ENCODE measurements at places on chromosomes 7 and 10. TPM values are rescaled to one million over a fixed set of nuclear protein-coding genes. Genes with fewer than 3 reads are reported as not detected.

Gene C10orf143
- polyA plus RNA-seq = 4.6 TPM

Gene RBM20
- polyA plus RNA-seq = not detected

Gene PIP
- not detected for polyA plus RNA-seq

Gene VWDE
- polyA plus RNA-seq = 0.01 TPM

Gene TRIM50
- polyA plus RNA-seq = 0.27 TPM

Gene SYT15
- polyA plus RNA-seq = 2.9 TPM

GRCh38 chr10:17181751-17182150 is 19.7 kb downstream of the TRDMT1 start:
- DNase-seq = no peak

DNA sequence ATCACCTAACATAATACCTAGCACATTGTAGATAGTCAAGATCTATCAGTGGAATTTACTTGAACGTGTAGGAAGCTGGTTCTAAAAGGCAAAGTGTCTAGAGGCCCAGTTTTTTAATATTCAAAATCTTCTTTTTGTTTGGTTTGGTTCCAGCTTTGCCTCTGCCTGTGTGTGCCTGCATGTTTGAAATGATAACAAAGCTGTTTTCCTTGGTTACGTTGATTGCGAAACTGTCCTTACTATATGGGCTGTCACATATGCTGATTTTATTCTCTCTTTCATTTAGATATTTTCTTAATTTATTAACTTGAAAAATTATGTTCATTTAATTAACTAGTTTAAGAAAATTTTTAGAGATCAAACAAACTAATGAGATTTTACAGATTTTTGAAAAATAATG is 237.3 kb downstream of the SEMA3A start:
- no peak for DNase-seq

DNA sequence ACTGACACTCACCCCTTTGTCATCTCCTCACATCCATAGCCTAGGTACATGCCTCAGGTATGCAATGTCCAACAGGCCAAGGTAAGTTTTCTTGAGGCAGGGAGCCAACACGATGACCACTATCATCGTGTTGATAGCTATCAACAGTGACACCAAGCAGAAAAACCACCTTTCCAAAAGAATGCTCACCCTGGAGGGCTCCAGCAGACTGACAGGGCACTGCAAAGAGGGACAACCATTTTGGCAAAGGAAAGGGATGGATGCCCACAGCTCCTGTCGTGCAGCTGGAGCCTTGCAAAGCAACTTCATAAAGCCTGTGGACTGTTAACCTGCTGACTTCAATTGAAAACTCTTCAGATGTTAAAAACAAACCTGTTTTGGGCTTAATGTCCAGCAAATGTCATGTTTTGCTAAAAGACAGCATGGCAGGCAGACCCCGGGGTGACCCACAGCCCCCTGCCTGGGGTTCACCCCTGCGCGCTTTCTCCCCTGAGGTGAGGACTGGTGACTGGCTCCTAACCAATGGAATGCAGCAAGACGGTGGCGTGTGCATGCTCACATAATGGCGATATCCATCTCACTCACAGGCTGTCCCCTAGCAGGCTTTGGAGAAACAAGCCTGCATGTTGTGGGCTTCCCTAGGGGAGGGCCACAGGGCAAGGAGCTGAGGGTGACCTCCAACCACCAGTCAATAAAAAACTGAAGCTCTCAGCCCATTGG is 293.8 kb downstream of the TCERG1L start:
- DNase-seq = no peak

GRCh38 chr10:122525788-122526187 is 34.8 kb upstream of the DMBT1 start:
- peak; percentile 73 for DNase-seq

- DNase-seq = no peak
Measured at GRCh38 chr7:95996174-95996573, 223.8 kb downstream of the DYNC1I1 start.

DNA sequence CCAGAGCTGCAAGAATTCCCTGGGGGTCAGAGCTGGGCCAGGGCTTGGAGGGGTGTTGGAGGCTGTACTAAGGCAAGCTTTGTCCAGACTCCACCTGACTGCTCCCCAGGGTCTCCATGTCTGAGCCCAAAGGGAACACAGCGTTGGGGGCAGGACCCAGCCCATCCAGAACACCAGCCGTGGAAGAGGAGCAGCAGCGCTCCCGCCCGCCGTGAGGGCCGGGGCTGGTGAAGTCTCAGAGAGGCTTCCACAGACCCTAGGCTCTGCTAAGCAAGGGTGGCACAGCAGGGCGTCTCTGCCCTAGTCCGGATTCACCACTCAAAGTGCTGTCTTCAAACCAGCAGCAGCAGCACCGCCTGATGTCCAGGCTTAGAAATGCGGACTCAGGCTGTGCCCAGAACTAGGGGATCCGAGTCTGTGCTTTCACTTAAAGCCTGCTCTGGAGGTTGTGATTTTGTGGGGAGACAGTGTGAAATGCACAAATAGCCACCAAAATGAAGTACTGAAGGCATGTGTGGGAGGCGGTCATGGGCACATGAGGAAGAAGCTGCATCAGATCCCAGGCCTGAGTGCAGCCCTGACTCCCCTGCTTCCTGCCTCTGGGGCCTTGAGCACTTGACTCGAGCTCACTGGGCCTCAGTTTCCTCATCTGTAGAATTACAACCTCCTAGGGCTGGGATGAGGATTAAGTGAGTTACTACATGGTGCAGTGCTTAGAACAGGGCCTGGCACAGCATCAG is 16.6 kb upstream of the AQP1 start:
- no peak for DNase-seq

DNA sequence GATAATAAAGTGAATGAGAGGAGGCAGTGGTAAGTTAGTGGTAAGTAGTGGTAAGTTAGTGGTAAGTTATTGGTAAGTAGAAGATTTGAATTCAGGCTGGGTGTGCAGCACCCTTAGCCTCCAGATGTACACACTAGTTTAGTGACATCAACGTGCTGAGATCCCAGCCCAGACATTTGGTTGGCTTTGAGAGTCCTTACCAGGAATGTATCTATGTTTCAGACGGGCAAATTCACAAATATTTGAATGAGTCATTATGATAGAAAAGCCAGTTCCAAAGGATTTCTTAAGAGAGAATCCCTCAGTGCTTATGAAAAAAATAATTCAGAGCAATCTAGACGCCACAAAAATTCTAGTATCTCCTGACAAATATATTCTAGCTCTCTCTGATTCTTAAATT is 70.0 kb downstream of the ARL4A start:
- no peak for DNase-seq

- DNase-seq = no peak
Measured at GRCh38 chr7:138710536-138711385, 9.6 kb upstream of the SVOPL start.

DNA sequence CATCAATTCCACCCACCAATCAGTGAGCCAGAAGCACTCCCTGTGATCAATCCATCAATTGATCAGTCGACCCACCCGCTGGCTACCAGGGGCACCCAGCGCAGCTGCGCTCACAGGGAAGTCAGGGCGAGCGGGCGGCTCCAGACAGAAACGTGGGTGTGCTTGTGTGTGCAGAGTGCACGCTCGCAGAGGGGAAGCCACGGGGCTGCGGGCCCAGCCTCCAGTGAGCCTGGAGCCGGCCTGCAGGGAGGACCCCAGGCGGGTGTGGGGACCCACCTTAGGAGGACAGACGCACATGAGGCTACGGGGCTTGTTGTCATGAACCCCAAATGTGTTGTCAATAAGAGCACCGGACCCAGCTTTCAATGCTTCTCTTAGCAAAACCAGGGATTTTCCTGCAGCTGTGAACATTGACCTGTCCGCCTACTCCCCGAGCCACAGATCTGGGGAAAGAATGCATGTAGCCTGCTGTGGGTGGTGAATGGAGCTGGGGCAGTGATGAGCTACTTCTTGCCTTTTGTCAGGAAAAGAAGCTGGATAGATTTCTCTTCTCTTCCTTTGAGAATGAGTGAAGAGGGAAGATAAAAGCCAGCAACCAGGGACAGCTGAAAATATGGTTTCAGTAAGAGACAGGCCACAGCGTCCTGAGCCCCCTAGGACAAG is 497.8 kb downstream of the DNAJB6 start:
- DNase-seq = no peak

- DNase-seq = no peak
Measured at GRCh38 chr10:2981361-2981801, 86.0 kb upstream of the PFKP start.

- DNase-seq = no peak
Measured at GRCh38 chr7:123847868-123848267, 2.9 kb downstream of the HYAL4 start.

DNA sequence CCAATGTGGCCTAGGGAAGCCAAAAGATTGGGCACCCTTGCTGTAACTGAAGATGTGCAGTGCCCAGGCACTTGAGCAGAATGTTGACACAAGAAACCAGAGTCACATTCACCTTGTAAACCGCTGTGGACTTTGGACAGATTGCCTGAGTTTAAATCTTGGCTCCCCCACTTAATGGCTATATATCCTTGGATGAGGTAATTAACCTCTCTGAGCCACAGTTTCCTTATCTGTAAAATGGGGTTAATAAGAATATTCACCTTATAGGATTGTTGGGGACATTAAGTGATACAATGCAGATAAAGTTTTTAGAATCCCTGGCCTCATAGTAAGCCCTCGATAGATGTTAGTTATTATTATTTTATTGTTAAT is 331.0 kb downstream of the LRMDA start:
- DNase-seq = peak; percentile 88

DNA sequence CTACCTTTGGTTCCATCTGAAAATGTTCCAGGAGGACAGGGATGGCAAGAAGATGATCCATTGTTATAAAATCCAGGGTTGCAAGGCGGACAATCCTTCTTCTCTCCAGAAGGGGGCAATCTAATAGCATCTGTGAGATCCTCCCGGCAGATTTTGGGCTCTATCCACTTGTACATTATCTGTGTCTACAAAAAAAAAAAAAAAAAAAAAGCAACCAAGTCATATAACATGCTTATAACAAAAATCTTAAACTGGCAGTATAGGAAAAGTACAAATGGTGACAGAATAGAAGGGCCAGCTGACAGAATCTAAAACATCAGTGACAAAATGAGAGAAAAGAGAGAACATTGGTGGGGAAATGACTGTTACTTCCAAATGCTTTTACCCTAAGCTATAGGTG is 132.7 kb downstream of the ELAPOR2 start:
- DNase-seq = peak; percentile 30

GRCh38 chr10:78577712-78578111 is 491.1 kb upstream of the ZMIZ1 start:
- no peak for DNase-seq

Data from small intestine (tissue), 16 donors.